ENCODE measurements at places on chromosomes 2 and 18.

GRCh38 chr18:5463390-5463789 lies 80.4 kb downstream of the EPB41L3 start:
- no peak for DNase-seq

DNA sequence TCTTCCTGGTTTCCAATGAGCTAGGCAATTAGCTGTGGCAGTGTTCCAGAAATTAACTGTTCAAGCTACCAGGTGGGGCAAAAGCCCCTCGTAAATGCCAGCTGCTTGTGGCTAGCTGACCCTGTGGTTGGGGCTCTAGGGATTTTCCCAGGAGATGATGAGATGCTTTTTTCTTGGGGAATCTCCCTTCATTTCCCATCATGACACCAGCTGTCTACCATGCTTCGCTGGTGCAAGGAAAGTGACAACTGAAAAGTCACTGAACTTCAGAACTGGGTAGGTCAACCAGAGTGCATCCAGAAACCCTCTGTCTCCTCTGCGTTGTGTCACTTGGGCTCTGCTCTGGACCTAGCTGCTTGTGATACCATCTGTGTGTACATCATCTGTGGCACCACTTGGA lies 386.5 kb upstream of the DCC start:
- DNase-seq = no peak

GRCh38 chr2:8545695-8546611 lies 135.9 kb upstream of the ID2 start:
- DNase-seq = no peak

- DNase-seq = no peak
These were observed 180.9 kb downstream of the PID1 start for GRCh38 chr2:229090225-229090624.

- no peak for DNase-seq
These were observed 173.5 kb downstream of the UBE2E3 start for GRCh38 chr2:181153886-181154285.
